ENCODE measurements at places on chromosomes 2 and 18. TPM values are rescaled to one million over a fixed set of nuclear protein-coding genes. Genes with fewer than 3 reads are reported as not detected.

Gene TUBA3E
- total RNA-seq, result not detected

Gene REG3G
- total RNA-seq, result not detected

Gene PKDCC
- total RNA-seq, result 68.1 TPM

Gene IL36B
- total RNA-seq, result not detected

Gene AQP4
- total RNA-seq, result not detected

Gene VWA3B
- total RNA-seq, result 0.09 TPM

Gene CNGA3
- total RNA-seq, result not detected

Gene SPEG
- total RNA-seq, result 3.7 TPM

Gene PSTPIP2
- 5.7 TPM for total RNA-seq

Gene GKN1
- not detected for total RNA-seq

Gene ZSWIM2
- total RNA-seq, result 0.09 TPM

Gene TRIM43
- total RNA-seq, result not detected

Gene DHRS9
- 0.09 TPM for total RNA-seq

Gene HTR2B
- 6.0 TPM for total RNA-seq

Data from smooth muscle cell of bladder (primary cell).